Activated gamma-delta T cell (primary cell): ENCODE measurements at places on chromosomes 1 and 21.

DNA sequence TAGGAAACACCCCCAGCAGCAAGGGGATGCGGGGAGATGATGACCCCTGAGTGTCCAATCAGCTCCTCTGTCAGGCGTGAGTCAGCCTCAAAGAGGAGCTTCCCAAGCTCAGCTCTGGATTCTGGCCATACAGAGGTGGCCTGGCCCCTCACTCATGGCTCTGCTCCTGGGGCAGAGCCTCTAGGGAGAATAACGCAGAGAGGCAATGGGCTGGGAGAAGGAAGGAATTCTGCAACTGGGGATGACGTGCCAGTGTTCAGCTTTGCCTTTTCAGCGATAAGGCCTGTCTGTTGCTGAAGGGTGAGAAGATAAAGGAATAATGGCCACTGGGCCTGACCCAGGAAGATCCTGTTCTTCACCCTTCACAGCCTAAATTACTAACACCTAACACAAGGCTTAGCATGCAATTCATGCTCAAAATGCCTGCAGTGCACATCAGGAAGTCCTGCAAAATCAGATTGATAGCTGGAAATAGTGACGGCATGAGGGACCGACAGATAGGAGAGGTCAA is 92.2 kb downstream of the TBX19 start:
- no peak for DNase-seq

DNA sequence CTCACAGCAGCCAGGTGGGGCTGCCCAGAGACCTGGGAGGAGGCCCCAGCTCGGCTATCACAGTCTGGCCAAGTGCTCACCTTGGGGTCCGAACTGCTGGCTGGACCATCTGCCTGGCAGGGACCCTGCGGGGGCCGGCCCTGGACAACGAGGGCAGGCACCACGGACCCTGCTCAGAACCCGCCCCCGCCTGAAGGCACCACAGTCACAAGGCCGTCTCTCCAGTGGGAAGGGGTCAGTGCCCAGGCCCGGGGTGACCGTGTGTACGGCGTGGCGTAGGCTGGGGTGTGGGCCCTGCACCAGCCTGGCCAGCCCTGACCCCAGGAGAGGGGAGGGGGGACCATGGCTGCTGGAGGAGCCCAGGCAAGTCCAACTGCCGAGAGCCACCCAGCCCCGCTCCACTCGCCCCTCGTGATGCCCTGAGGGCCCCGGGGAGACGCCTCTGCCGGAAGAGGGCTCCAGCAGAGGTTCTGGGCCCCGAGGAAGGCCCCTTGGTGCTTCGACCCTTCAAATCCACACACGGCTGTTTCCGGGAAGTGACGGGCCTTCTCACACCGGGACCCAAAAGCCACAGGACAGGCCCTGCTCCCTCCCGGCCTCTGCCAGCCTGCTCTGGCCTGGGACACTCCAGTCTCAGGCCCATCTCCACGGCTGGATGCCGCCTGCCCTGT is 11.2 kb upstream of the RNF223 start:
- DNase-seq: no peak

- peak; percentile 53 for DNase-seq
These were observed at the start of gene SLC19A1 for GRCh38 chr21:45542242-45542666. TSS of gene SLC19A1 (minus strand) at chr21:45542440. CDS start at chr21:45537959, 4,481 bp downstream.

GRCh38 chr1:84122780-84123382 is 21.2 kb upstream of the PRKACB start:
- DNase-seq: no peak

GRCh38 chr1:185281245-185281644 is 35.8 kb downstream of the IVNS1ABP start:
- no peak for DNase-seq
